ENCODE measurements at places on chromosomes 11 and 22.
A peak's percentile ranks its signal among the peaks of the same experiment; 100 is the strongest.

- DNase-seq = no peak
These were observed 18.4 kb upstream of the TAB1 start for GRCh38 chr22:39381009-39381755.

DNA sequence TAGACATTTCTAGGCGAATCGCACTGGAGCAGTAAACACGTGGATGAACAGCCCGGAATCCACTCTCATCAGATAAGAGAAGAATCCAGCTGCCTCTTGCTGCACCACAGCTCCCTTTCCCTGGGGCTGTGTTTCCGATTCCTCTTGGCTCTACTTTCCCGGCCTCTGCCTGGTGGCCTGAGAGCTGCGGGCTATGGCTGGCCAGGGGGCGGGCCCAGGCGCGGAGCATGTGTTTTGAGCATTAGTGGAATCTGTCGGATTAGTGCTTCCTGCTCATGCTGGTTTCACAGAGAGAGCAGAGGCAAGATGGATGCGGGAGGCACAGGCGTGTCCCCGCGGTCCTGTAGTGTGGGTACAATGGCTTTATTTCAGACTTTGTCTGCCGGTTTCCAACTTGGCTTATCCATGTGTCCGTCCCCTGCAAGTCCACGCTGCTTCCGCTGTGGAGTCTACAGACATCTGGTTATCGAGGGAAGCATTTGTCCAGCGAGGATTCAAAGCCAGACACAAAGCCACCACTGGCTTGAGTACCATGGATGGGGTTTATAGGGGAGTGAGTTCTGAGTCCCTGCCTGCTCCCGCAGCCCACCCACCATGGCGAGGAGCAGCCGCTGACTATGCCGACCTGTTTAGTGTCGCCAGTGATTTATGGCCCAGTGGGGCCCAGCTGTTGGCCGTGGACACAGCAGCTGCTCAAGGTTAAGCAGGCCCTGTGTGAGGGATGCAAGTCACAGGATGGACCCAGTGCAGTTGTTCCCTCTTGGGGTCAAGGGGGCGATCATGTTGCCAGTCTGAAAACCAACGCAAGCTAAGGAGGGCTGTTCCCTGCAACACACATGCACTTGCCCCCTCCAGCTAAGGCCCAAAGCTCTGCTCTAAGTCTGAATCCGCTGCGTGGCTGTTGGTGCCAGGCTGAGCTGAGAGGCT lies 43.3 kb upstream of the EP300 start:
- DNase-seq = no peak

DNA sequence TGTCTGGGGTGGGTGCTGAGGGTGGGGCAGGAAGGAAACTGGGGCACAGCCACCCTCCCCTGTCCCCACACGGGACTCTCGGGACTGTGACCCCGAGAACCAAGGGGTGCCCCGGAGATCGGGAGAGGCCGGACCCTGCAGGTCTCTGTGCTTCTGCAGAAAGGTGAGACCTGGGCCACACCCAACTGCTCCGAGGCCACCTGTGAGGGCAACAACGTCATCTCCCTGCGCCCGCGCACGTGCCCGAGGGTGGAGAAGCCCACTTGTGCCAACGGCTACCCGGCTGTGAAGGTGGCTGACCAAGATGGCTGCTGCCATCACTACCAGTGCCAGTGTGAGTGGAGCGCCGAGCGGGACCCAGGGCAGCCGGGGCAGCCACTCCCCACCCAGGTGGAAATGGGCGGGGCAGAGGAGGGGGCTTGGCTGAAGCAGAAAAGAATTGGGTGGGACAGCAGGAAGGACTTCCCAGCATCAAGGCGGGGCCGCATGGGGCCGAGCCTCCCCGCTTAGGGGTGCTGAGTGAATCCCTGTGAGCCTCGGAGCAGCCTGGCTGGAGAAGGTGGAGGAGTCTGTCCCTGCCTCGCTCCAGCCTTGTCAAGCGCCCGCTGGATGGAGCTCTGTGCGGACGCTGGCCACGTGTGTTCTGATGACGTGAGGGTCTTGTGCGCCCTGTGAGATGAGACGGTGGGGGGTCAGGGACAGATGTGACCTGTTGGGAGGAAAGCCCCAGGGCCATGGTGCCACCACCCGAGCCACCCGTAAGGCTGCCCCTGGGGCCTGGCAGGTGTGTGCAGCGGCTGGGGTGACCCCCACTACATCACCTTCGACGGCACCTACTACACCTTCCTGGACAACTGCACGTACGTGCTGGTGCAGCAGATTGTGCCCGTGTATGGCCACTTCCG lies 29.3 kb upstream of the MUC5B start:
- DNase-seq = peak; percentile 19

- DNase-seq = no peak
These were observed 95.4 kb downstream of the MPPED1 start for GRCh38 chr22:43507235-43507634.

DNA sequence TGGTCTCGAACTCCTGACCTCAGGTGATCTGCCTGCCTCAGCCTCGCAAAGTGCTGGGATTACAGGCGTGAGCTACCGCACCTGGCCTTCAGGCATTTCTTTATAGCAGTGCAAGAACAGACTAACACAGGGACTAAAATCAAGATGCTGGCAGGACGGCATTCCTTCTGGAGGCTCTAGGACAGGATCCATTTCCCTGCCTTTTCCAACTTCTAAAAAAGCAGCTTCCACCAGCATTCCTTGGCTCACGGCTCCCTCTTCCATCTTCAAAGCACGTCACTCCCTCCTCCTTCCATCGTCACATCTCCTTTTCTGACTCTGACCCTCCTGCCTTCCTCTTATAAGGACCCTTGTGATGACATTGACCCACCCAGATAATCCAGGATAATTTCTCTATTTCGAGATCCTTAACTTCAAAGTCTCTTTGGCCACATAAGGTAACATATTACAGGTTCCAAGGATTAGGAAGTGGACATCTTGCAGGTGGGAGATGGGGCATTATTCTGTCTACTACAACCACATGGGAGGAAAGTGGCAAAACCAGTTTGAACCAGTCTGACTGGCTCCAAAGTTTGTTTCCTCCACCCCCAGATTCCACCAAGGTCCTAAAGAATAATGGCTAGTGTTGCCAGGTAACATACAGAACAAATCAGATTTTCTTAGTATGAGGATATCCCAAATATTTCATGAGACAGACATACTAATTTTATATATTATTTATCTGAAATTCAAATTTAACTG lies 172.5 kb downstream of the MN1 start:
- no peak for DNase-seq

GRCh38 chr22:40855979-40856512 lies 393 bp downstream of the ST13 start:
- no peak for DNase-seq

DNA sequence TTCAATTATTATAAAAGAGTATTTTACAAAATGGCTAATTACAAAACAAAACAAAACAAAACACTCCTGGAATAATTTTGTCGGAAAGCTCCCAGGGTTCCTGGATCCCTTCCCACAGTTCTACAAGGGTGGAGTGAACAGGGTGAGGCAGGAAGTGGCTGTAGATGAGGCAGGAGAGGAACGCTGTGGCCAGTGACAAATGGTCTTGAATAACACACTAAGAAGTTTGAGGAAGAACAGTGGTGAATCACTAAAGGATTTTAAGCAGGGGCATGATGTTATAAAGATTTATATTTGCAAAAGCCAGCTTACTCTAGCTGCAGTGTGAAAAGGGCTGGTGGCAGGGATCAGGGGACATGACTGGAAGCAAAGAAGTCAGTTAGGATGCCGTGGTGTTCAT lies 33.8 kb upstream of the APOA1 start:
- DNase-seq = no peak

DNA sequence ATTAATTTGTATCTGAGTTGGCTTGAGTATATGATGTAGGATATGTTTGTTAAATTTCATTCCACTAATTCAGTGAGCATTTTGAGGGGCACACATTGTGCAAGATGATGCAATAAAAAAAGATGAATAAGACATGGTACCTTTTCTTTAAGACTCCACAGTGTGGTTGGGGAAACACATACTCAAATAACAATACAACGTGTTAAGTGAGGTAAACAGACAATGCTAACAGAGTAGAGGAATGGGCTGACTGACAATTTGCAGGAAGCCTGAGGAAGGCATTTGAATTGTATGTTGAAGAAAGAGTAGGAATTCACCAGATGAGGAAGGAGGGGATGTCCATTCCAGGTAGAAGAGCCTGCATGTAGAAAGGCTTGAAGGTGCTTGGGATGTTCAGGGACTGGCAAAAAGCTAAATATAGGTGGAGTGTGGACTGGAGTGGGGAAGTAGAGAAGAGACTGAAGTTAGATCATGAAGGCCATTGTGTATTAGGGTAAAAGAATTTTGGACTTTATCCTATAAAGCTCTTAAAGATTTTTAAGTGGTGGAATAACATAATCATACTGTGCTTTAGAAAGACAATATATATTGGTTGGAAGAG lies 6.8 kb downstream of the RNF169 start:
- DNase-seq = no peak

DNA sequence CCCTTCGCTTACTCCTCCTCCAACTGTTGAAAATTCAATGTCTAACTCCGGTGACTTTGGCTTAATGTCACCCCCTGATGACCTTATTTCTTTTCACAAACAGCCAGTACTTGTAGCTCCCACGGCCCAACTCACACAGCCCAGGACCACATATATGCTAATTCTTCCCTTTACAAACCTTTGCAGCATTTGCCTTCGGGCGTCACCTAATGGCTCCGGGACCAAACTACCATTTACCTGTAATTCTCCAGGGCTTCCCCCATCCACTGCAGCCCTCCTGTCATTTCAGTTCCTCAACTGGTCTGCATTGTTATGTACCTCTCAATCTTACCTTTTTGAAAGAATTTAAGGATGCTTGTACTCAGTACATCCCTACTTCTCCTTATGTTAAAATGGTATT lies 29.8 kb upstream of the OR56B4 start:
- no peak for DNase-seq
